ENCODE measurements at places on chromosomes 5 and 9. TPM values are rescaled to one million over a fixed set of nuclear protein-coding genes. Genes with fewer than 3 reads are reported as not detected.

Gene LCN1
- total RNA-seq = not detected

Gene PLAC8L1
- total RNA-seq = 0.26 TPM

Gene IL9
- not detected for total RNA-seq

Gene TNFSF15
- total RNA-seq = 0.17 TPM

Gene N4BP3
- 0.67 TPM for total RNA-seq

Gene LRRC19
- not detected for total RNA-seq

Gene PRDM9
- total RNA-seq = not detected
